ENCODE measurements at places on chromosomes 11 and 22.

DNA sequence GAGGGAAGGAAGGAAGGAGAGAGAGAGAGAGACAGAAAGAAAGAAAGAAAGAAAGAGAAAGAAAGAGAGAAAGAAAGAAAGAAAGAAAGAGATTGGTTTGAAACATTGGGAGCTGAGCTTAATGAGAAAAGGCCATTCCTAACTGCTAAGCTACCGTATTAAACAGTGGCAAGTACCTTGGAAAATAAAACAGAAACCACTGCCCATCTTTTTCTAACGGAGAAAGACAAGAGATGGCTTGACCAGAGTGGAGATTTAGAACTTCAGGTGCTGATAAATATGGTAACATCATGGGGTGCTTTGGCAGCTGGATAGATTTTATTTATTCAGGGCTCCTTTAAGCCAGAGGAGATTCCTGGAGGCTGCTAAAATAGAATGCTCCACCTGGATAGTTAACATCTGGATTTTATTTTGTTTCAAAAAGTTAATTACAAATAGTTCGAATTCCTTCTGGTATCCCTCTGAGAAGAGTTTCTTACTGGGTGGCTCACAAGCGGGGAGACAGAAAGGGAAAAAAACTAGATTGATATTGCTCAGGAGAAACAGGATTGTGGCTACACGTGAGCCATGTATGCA lies 12.9 kb downstream of the TIMP3 start:
- DNase-seq: no peak

DNA sequence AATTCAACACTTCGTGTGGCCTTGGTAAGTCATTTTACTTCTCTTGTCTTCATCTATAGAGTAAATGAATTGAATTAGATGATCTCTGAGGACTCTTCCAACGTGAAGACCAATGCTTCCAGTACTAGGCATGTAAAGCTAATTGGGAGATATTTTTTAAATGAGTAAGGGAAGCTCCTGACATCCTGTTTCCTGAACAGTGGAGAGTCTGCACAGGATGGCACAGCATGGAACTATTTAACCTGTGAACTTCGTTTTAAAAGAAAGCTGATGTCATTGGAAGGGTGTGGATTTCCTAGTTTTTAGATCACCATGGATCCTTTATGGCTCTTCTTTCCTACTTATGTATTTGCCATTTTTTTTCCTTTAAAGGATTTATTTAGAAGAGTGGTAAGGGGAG lies 48.4 kb upstream of the HSD17B12 start:
- DNase-seq: peak; percentile 7

- no peak for DNase-seq
Measured at GRCh38 chr11:130637566-130637965, 189.1 kb downstream of the ADAMTS15 start.

- DNase-seq: no peak
Measured at GRCh38 chr11:31972623-31973022, 118.3 kb upstream of the RCN1 start.

DNA sequence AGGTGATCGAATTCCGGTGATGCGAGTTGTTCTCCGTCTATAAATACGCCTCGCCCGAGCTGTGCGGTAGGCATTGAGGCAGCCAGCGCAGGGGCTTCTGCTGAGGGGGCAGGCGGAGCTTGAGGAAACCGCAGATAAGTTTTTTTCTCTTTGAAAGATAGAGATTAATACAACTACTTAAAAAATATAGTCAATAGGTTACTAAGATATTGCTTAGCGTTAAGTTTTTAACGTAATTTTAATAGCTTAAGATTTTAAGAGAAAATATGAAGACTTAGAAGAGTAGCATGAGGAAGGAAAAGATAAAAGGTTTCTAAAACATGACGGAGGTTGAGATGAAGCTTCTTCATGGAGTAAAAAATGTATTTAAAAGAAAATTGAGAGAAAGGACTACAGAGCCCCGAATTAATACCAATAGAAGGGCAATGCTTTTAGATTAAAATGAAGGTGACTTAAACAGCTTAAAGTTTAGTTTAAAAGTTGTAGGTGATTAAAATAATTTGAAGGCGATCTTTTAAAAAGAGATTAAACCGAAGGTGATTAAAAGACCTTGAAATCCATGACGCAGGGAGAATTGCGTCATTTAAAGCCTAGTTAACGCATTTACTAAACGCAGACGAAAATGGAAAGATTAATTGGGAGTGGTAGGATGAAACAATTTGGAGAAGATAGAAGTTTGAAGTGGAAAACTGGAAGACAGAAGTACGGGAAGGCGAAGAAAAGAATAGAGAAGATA lies at the start of gene MALAT1:
TSS of gene MALAT1 (plus strand) at position 69 of the 736 bp plus-strand sequence.
- DNase-seq: peak; percentile 96

DNA sequence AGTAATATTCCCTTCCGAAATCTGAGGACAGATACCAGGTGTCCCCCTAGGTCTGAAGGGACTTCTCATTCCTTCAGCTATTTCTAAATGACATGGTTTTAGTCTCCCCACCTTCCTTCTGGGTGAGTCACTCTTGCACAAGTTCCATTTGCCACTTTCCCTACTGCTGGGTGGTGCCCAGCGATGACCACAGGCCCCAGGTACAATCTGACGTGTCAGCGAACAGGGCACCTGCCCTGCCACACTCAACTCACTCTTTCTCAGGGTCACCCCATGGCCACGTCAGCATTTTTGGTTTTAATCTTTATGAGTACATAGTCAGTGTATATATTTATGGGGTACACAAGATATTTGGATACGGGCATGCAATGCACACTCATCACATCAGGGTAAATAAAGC lies 17.2 kb downstream of the POU2AF1 start:
- DNase-seq: no peak

DNA sequence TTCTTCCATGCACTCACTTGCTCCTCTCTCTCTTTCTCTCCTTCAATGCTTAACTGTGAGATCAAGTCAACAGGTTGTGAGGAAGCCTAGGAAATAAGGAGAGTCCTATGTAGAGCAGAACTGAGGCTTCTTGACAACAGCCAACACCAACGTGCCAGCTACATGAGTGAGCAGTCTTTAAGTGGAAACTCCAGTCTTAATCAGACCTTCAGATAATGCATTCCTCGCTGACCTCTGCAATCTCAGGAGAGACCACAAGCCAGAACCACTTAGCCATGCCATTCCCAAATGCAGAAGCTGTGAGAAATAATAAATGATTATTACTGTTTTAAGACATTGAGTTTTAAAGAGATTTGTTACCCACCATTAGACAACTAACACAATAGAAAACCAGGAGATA lies 6.1 kb upstream of the TEAD1 start:
- no peak for DNase-seq

DNA sequence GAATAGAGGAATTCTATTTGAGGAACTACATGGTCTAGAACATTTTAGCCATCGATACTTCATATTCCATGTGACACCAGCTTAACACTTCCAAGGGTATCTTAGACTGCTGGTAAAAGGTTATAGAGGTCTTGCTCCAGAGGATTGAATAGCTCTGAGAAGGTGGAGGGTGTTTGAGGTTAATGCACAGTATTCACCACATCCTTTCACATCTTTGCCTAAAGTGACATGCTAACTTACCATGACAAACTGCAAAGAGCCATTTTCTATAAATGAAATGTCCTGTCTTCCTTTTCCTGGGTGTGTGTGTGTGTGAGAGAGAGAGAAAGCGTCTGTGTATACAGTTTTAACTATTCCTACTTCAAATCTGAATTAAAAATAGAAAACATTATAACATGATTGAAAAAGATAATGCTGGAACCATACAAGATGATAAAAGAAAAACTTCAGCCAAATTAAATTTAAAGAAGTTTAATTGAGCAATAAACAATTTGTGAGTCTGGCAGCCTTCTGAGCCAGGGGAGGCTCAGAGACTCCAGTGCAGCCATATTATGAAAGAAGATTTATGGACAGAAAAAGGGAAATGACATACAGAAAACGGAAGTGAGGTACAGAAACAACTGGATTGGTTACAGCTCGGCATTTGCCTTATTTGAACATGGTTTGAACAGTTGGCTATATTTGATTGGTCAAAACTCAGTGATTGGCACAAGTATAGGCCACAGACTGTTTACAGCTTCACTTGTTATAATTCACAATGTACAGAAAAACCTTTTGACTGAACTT lies 320.9 kb upstream of the CCDC179 start:
- no peak for DNase-seq

DNA sequence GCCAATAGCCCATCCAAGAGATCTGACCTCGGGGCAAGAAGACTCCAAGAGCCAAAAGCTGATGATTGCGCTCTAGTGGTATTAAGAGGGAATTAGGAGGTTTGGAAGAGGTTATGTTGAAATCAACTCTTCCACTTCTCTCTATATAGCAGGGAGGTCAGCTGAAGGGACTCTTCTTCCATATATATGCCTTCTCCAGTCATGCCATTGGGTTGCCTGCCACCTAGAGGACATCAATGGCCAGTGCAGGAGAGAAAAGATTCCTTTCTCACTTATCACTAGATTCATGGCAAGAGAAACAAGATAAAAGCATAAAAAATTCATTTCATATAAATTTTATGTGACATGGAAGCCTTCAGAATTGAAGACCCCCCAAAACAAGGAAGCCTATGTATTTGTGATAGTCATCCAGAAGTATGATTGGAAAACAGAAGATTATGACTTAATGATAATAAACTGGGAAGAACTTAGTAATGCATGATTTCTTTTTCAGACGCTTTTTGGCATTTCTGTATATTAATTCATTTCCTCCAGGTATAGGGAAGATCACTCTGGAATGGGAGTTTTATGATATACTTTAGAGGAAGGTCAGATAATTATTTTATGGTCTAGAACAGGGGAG lies 435.1 kb upstream of the DDI1 start:
- DNase-seq: peak; percentile 85

DNA sequence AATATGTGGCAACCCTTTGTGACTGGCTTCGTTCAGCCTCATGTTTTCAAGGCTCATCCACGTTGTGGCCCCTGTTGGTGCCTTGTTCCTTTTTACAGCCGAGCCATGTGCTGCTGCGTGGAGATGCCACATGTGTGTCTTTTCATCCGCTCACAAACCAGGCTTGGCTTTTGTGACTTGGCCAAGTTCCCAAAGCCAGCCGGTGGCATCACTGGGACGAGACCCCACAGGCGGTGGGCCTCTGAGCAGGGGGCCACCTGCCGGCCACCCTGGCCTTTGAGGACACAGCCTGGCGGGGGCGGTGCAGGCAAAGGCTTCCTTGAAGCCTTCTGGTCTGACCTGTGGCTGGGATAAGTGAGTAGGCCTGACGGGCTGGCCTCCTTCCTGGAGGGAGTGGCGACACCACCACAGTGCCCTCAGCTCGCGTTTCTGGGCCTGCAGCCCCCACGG lies 10.5 kb downstream of the GRK2 start:
- DNase-seq: peak; percentile 61

DNA sequence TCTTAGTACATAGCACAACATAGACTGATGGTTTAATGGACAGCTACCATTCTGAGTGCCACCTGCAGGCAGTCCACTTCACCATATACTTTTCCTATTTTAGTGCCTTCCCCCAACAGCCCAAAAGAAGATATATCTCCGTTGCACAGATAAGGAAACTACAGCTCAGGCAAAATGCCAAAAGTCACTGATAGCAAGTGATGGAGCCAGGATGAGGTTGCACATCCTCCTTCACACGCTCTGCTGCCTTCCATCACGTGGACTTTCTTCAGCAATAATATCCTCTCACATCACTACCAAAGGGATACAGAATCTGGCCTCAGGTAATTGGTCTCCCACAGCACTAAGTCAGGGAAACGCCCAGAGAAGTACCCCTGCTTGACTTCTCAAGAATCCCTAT lies 7.5 kb downstream of the TCF20 start:
- no peak for DNase-seq

DNA sequence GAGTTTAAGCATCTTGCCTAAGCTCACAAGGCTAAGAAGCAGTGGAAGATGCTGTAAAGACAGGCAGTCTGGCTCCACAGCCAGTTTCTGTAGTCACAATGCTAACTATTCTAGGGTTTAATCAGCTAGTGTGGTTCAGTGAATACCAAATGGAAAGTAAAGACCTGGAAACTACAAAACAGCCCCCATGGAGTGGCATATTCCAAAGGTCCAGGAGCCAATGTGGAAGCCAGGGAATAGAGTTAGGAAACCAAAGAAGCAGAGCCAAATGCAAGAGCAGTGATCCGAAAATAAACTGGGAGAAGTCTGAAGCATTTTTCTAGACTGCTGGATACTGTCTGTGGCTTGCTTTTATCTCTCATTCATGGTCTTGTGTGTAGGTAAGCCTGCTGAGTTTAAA lies 731.2 kb upstream of the ANO5 start:
- no peak for DNase-seq

Data from mesendoderm (in vitro differentiated cells).